ENCODE measurements at places on chromosomes 4 and X. TPM values are rescaled to one million over a fixed set of nuclear protein-coding genes. Genes with fewer than 3 reads are reported as not detected.
A peak's percentile ranks its signal among the peaks of the same experiment; 100 is the strongest.

DNA sequence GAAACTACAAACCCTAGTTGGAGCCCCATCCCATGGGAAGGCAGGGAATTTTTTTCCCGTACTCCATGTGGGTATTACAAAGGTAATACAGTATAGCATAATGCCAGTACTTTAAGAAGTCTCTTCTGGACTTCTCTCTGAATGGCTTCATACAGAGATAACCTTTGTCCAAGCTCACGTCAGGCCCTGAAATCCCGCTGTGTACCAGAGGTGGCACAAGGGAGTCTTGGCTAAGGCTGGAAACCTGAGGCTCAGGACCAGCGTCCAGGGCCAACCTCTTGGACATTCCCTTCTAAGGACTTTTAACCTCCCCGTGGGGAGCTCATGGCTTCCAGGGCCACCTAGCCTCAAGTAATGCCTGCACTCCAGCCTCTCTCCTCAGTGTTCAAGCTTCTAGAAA is 338.9 kb upstream of the FAM241A start:
- peak; percentile 81 for DNase-seq

GRCh38 chr4:123350191-123350544 is 46.4 kb upstream of the SPRY1 start:
- DNase-seq, result peak; percentile 79

DNA sequence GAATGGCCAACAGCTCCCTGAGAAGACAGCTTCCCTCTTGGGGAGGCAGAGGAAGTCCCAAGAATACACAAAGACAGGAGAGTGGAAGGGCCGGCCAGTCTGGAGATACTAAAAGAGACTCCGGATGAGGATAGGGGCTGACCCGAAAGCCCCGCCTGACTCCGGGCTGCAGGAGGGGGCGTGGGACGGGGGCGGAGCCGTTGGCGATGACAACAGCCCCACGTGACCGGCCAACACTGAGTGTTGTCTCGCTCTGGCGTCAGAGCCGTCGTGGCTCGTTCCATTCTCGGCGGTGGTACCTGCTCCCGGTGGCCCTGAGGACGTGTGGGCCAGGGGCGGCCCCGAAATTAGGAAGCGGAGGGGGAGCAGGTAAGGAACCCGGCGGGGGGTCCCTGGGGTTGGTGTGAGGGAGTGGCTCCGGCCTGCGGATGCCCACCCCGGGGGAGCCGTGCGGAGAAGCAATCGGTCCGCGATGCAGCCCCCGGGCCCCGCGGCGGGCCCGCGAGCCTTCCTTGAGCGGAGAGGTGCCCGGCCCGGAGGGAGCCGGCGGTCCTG is at the start of gene BEX4:
BEX4 (plus strand) TSS at position 239 of the 555 bp plus-strand sequence. CDS start 1,046 bp downstream, outside the sequence.
- DNase-seq, result peak; percentile 87

DNA sequence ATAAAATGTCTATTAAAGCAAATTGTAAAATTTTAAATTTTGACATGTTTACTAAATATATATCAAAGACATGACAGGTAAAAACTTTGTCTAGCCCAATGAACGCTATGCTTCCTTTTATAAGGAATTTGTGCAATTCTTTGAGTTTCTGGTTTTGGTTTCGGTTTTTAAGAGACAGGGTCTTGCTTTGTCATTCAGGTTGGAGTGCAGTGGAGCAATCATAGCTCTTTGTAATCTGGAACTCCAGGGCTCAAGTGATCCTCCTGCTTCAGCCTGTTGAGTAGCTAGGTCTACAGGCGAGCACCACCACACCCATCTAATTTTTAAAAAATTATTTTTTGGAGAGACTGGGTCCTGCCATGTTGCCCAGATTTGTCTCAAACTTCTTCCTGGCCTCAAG is 60.7 kb downstream of the BLTP1 start:
- no peak for DNase-seq

- DNase-seq, result no peak
Observed at GRCh38 chrX:71378732-71379131, 12.6 kb downstream of the TAF1 start.

- DNase-seq, result no peak
Observed at GRCh38 chr4:185207466-185207865, 1.9 kb upstream of the SNX25 start.

DNA sequence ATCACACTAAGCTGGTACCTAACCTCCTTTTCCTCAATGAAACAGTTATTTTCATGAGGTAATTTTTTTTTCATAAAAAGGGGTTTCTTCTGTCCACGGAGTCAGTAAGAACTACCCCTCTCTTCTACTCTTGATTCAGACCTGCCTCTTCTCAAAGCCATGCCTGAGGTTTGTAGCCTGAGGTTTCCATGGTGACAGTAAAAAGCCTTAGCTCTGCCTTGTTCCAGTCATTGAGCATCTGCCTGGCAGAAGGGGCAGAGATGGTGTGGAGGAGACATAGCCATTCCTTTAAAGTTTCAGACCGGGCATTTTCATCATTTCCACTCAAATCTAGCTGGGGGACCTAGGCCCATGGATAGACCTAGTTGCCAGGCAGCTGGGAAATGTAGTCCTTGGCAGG is 135.5 kb downstream of the REPS2 start:
- no peak for DNase-seq

DNA sequence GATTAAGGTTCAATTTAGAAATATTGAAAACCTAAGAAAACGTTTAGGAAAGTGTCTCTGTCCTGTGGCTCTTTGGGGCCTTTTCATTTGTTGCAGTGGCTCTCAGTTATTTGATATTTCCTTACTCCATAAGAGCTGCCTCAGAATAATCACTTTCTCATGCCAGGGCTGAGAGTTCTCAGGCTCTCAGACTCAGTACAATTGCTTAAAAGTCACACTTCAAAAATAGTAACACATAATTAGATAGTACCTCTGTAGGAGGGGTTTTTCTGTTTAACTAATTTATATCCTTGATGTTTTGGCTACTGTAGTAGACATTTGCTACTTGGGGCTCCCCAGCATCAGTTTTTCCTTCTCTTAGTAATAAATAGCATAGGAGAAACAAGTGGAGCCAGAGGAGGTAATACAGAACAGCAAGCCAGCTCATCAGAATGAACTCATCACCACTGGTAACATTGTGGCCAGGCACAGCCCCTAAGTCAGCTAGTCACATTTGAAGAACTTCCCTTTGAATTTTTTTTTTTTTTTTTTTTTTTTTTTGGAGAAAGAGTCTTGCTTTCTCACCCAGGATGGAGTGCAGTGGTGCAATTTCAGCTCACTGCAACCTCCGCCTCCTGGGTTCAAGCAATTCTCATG is 8.0 kb upstream of the HNRNPD start:
- DNase-seq, result no peak

DNA sequence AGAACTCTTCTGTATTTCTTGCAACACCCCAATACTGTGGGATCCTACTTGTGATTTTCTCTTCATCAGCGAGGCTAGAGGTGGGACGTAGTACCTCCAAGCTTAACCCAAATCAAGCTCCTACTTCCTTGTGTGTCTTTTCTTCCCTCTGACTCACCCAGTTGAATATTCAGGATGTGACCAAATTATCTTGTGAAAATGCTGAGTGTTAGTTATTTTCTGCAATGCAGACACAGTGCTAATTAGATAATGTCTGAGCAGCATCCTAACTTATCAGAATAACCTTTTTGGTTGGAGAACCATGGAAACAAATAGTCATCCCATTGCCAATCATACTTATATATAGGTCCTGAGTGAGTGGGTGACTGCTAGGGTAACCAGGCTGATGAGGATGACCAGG is 2.4 kb downstream of the MEPE start:
- no peak for DNase-seq

Gene BMPR1B
- 1.0 TPM for total RNA-seq

Gene FGF16
- total RNA-seq, result 2.3 TPM

Gene TBC1D1
- 151 TPM for total RNA-seq

Gene DMRTC1B
- total RNA-seq, result not detected

Gene L1CAM
- total RNA-seq, result 27.6 TPM
